SK-MEL-5 (cell line): ENCODE measurements at places on chromosomes 4 and X. TPM values are rescaled to one million over a fixed set of nuclear protein-coding genes. Genes with fewer than 3 reads are reported as not detected.

- DNase-seq = no peak
These were observed 41.3 kb upstream of the IRF2 start for GRCh38 chr4:184515606-184516005.

DNA sequence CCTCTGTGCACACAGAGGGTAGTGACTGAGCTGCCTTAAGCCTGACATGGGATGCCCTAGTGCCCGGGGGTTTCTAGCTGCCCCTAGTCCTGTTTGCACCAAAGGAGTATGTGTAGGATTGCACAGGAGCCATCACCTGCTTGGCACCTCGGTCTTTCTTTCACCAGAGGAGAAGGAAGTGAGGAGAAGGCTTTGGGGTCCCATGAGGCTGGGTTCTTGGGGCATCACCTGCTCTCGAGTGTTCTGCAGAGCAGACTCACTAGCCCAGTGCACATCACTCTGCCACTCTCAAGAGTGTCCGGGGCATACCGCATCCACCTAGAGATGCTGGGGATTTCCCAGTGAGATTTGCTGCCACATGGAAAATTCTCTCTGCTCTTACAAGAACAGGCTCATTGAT lies 40.5 kb upstream of the GPR78 start:
- no peak for DNase-seq

DNA sequence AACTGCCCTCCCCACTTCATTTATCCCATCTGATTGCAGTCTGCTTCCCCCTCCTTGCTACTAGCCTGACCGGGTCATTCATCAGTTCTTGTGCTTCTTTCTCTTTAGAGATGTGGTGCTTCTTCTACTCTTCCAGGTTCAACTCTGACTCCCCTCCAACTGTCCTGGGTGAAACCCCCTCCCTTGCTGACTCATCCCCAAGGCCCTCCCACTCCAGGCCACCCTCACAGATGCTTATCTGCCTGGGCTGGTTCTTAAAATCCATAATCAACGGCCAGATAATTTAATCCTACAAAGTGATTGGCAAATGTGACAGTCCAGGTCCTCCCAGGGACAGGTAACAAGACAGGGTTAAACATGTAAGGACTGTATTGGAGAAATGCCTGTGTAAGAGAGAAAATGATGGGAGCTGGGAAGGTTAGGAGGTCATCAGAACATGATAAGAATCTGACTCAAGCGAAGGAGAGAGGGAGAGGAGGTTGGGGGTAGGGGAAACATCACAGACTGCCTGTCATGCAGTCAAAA lies 182.8 kb upstream of the C1QTNF7 start:
- no peak for DNase-seq

DNA sequence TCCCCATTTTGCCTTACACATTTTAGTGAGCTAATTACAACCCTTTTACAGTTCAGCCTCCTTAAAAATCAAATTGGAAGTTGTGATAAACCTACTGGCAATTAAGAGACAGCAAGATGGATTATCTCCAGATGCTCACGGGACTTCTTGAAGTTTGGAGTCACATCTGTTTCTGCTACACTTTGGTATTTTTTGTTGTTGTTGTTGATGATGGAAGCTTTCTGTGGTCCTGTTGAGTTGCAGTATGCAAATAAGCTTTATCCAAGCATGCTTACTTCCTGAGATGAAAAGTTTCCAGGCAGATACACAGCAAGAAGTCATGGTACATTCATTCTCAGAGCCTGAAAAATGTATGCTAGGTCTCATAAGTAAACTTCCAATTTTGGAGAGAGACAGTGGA lies 670.0 kb upstream of the AMOT start:
- no peak for DNase-seq

Gene EVC2
- 0.11 and 0.21 TPM in 2 replicates for total RNA-seq

- peak; percentile 70 for DNase-seq
These were observed 31.0 kb downstream of the ALPK1 start for GRCh38 chr4:112327965-112328733.
